Stimulated activated CD8-positive, alpha-beta memory T cell treated with anti-CD3 and anti-CD28 coated beads, Interleukin-4, amount 100 ng/mL, for 1 hour (primary cell): ENCODE measurements at places on chromosomes 5 and 9.

- DNase-seq, result no peak
These were observed 21.9 kb downstream of the SOX30 start for GRCh38 chr5:157630341-157630740.

GRCh38 chr5:116475338-116475737 lies 99.3 kb downstream of the SEMA6A start:
- no peak for DNase-seq

DNA sequence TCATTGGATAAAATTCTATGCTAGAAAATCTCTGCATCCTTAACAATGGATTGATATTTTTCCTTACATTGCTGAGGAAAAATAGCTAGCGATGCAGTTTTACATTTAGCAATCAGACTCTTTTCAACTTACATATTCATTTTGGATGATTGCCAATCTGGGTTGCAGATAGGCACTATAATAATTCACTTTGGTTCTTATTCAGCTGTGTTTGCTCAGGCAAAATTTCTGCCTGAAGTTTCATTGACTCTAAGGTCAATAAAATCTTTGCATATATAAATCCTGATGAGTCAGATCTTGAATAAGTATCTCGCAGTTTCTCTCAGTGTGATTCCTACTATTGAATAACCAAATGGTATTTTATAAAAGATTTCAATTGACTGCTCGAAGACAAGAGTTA lies 1105.8 kb downstream of the CDH18 start:
- DNase-seq, result no peak

DNA sequence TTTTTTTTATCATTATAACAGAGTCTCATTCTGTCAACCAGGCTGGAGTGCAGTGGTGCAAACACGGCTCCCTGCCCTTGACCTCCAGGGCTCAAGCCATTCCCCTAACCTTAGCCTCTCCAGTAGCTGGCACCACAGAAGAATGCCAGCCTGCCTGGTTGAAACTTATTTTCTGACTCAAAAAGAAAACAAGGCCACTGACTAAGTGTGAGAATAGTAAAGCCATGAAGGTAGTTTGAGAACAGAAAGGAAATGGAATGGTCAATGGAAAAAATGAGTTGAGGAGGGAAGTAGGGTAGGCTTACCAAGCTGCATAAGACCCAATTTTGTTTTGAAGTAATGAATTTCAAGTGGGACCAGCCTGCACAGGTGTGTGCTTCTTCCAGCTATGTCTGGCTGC lies 82.8 kb upstream of the RORB start:
- no peak for DNase-seq

- DNase-seq, result no peak
These were observed 81.3 kb downstream of the PPARGC1B start for GRCh38 chr5:149811453-149811852.

- DNase-seq, result no peak
These were observed 217.1 kb downstream of the ENC1 start for GRCh38 chr5:74423383-74423782.

GRCh38 chr5:10315824-10316509 lies 8.3 kb upstream of the CMBL start:
- no peak for DNase-seq

DNA sequence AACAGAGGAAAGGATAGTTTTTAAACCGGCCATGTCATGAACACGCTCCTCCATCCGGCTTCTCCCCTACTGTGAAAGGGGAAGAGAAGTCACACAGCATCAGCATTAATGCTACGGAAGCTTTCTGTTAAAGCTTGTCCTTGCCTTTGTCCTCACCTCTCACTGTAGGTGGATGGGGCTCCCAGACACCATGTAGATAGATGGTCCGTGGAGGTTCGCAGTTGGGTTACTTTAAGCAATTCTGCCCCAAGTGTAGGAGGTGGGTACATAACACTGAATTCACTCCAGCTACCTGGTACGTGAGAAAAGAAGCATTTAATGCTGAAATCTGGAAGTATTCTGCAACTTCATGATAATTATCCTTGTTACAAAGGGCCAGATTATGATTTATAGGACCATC lies 165.8 kb downstream of the BAAT start:
- DNase-seq, result no peak

GRCh38 chr9:120740132-120740531 lies 25.9 kb upstream of the MEGF9 start:
- DNase-seq, result no peak

DNA sequence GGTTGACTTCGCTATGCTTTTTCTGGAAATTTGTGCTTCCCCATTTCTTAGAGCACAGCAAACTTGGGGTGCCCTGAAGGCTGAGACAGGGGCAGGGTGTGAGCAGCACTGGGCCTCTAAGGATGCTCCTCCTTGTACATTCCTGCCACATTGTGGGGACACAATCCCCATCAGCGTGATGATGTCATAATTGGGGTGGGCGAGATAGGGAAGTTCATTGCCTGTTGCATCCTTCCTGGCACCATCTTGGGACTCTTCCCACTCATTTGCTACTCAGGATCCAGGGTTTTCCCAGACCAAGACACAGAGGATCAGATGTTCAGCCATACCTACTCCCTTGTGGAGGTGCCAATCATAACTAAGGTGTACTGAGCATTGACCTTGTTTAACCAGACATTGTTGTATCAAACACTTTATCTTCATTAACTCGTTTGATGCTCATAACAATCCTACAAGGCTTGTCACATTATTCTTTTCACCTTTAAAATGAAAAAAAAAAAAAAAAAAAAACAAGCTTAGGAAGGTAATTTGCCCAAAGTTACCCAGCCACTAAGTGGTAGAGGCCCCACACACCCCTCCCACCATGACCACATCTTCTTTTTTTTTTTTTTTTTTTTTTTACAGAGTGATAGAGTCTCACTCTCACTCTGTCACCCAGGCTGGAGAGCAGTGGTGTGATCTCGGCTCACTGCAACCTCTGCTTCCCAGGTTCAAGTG lies 87.6 kb downstream of the UGCG start:
- DNase-seq, result no peak

- DNase-seq, result no peak
These were observed 116.6 kb upstream of the STARD4 start for GRCh38 chr5:111628901-111629300.

DNA sequence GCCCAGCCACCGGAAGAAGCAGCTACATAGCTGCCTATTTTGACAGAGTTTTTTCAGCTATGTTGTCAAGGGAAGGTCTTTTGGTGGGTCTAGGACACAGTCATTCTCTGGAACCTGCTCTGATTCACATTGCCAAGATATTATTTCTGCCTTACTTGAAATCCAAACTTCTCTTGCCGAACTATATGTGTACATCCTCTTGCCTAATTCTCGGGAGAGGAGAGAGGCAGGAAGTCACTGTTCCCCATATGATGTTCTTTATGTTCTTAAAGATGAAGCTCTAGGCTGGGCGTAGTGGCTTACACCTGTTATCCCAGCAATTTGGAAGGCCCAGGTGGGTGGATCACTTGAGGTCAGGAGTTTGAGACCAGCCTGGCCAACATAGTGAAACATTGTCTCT lies 8.6 kb downstream of the TMEM252 start:
- no peak for DNase-seq

GRCh38 chr5:80346055-80346454 lies 26.3 kb downstream of the SPZ1 start:
- DNase-seq, result no peak

GRCh38 chr5:135440916-135441315 lies 6.2 kb downstream of the DCANP1 start:
- no peak for DNase-seq

- DNase-seq, result no peak
These were observed 22.3 kb downstream of the WWC1 start for GRCh38 chr5:168313596-168314204.

DNA sequence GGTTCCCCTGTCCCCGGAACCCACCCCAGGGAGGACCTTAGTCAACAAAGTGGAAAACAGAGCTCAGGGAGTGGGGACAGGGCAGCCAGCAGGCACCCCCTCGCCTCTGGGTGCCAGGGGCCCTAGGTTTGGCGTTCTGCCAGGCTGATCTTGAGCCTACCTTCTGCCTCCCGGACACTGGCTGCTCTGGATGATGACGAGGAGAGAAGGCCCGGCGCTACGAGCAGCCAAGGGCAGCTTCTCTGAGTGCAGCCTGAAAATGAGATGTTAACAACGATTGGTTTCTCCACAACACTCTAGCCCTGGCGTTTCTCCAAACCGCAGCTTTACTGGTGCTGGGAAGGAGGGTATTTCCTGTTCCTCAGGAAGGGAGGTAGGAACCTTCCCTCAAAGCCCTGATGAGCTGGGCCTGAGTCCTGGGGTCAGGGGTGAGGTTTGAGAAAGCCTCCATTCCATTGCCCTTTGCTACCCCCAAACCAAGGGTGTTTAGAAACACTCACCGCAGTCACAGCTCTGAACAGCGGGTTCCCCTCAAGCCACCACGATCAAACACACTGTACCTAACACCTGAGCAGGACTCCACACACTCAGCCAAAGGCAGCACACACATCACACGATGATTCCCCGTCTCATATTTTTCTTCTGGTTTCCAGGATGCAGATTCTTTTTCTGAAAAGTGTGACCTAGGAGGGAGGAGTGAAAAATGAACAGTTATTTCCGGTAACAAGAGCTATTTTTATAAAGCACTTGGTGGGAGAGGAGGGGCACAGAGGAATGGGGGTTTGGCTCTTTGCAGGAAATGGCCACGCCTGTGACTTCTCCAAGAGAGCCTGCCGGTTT lies at the start of gene STING1:
Gene STING1 (minus strand): TSS at position 709 of the 840 bp plus-strand sequence. CDS start 1,054 bp downstream, outside the sequence.
- peak; percentile 29 for DNase-seq

DNA sequence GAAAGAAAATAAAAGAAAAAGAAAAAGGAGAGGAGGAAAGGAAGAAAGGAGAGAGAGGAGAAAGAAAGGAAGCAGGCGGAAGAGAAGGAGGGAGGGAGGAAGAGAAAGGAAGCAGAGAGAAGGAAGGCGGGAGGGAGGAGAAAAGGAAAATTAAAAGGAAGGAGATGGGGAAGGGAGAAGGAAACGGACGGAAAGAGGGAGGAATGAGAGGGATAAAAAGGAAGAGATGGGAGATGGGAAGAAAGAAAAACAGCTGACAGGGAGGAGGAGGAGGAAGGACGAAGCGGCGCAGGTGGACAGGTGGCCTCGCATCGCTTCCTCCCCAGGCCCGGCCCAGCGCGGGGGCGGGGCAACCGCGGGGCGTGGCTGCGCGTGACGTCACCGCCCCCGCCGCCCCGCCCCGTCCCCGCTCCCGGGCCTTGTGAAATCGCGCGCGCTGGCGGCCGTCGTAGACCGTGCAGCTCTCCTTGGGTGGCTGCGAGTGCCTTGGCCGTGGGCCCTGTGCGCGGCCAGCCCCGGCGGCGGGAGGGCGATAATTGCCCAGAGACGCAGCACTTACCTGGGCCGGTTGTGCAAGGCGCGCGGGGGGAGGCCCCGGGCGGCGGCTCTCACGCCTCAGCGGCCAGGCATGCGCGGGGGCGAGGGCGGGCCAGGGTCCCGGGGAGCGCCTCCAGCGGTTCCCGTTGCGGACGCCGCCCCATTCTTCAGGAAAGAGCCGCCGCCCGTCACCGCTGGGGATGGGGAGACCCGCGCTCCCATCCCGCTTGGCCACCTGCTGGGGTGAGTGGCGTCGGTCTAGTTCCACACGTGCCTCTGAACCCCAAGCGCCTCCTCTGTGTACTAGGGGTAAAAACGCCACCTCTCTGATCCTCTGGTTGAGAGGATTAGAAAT lies 49.6 kb upstream of the FOXE1 start:
- peak; percentile 39 for DNase-seq

GRCh38 chr5:32507738-32508434 lies 63.3 kb upstream of the ZFR start:
- no peak for DNase-seq

GRCh38 chr9:76876098-76876497 lies 29.8 kb downstream of the PRUNE2 start:
- no peak for DNase-seq

- DNase-seq, result no peak
These were observed 72.3 kb upstream of the HRH2 start for GRCh38 chr5:175585567-175585966.

DNA sequence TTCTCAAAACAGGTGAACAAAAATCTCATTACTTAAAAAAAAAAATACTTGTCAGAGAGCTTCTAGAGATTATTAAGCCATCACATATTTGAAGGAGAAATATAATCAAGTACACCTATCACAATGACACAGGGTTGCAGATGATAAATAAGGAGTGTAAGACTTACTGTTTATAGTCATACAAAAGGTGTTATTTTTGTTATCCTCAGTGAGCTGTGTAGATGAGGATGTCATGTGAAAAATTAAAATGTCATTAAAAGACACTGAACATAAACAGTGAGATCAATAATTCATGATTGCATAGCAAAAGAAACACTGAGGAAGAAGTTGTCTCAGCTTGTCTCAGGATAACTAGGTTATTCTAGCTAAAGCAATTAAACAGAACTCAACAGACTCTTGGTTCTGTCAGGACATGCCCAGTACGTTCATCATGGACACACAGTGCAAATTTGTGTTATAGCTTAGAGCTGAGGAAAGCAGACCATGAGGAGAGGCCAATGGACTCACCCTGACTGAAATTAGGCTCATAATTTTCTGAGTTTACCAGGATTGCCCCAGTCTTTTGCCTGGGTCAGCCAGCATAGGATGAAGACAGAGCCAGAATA lies 1162.6 kb upstream of the C9orf72 start:
- no peak for DNase-seq

DNA sequence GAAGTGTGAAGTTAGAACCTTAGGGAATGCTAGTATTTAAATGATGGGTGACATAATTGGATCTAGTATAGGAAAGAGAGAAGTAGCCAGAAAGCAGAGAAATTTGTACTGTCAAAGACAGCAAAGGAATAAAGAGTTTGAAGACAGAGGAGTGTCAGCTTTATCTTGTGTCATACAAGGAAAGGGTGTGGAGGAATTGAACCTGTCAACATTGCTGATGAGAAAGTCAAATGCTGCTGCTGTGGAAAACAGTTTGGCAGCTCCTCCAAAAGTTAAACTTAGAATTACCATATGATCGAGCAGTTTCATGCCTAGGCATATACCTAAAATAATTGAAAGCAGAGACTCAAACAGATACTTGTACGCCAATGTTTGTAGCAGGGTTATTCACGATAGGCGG lies 63.7 kb downstream of the DENND4C start:
- DNase-seq, result no peak

- DNase-seq, result no peak
These were observed 50.8 kb downstream of the GABBR2 start for GRCh38 chr9:98657897-98658296.

DNA sequence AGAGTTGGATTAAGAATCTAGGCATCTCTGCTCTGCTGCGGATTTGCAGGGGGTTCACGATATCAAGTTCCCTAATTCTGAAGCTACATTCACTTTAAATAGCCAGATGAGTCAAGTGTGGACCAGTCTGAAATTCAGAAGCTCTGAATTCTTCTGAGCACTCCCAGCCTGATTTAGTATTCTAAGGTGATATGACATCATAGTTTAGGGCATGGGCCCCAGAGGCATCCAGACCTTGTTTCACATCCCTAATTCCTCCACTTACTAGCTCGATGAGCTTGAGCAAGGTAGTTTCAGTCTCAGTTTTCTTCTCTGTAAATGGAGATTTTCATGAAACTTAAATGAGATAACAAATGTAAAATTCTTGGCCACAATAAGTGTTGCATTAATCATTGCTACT lies 65.2 kb downstream of the TMEM167A start:
- no peak for DNase-seq

DNA sequence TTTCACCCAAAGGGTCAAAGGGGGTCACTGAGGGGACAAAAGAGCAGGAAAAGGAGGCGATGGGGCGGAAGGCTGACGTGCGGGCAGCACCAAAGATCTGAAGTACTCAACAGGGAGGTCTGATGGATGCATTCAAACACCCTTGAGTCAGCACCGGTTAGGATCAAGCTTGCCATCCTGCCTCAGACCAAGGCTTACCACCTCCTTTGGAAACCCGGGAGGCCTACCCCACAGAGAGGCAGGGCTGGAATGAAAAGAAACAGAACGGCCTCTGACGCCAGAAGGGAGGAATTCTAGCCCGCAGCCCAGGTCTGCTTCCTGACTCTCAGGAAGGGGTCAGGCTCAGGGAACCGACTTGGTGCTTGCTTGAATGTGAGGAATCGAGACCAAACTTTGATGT lies 125.6 kb downstream of the PAPPA start:
- DNase-seq, result no peak
